ENCODE measurements at places on chromosomes 3 and 15. TPM values are rescaled to one million over a fixed set of nuclear protein-coding genes. Genes with fewer than 3 reads are reported as not detected.

GRCh38 chr15:83305704-83306291, 21.3 kb upstream of the BNC1 start:
- DNase-seq: no peak

Gene MRPL46
- total RNA-seq: 34.7 TPM

GRCh38 chr15:63997715-63998442, 48.4 kb downstream of the DAPK2 start:
- no peak for DNase-seq

Gene TPM1
- 925 TPM for total RNA-seq

Gene POLQ
- 9.2 TPM for total RNA-seq

Gene SLC28A2
- total RNA-seq: not detected

DNA sequence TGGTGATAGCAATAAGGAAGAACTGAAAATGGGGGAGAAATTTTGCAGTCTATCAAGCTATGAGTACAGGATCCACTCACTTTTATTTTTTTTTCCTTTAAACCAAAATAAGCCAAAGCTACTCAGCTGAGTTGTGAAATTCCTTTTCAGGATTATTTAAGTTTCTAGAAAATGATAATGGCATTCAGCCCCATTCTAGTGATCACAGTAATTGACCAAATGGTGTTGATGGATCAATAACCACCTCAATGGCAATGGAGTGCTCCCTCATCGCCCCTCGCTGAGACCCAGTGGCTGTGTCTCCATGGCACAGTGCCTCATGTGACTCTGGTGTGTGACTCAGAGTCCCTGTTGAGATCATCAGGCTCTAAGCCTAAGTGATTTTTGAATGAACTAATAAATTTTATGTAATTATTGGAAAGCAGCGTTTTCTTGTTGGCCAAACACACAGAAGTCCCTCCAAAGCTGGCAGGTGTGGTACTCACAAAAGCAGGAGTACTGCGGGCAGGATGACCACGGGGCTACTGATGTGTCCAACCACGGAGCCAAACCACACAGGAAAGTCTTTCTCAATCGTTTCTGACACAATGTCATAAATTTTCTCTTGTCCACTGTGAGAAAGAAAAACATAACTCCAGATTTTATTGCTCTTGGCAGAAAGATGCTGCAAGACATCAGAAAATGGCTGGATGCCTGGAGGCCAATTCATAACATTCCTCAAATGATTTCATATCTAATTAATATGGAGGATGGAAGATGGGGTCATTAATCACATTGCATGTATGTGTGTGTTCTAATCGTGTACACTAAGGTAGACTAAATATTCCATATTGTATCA, 14.4 kb upstream of the STARD5 start:
- no peak for DNase-seq

Gene MORC1
- not detected for total RNA-seq

DNA sequence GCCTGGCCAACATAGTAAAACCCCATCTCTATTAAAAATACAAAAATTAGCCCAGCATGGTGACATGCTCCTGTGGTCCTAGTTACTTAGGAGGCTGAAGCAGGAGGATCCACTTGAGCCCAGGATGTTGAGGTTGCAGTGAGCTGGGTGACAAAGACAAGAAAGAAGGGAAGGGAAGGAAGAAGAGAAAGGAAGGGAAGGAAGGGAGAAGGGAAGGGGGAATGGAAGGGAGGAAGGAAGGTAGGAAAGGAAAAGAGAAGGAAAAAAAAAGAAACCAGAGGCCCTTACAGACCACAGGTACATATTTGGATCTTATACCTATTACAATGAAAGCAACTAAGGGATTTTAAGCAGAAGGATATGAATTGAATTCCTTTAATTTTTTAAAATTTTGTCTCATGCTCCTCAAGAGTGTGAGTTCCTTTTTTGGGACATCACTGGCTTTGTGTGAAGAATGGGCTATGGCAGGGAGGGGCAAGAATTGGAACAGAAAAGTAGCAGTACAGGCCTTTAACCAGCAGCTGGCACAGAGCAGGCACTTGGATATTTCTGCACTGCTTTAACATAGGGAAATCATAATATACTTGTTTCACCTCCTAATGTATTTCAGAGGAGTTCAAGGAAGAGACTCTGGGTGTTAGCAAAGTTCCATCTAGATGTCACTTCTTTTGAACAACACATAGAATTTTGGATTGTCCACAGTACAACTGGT, 7.9 kb downstream of the RAB27A start:
- DNase-seq: no peak

GRCh38 chr15:81950841-81951414, 94.9 kb downstream of the MEX3B start:
- no peak for DNase-seq

Gene PHLDB2
- total RNA-seq: 37.5 TPM

- DNase-seq: no peak
Observed at GRCh38 chr15:33644304-33644703, 324.0 kb upstream of the CHRM5 start.

GRCh38 chr3:112074616-112075497, 11.3 kb upstream of the C3orf52 start:
- peak; percentile 94 for DNase-seq

Gene HESX1
- 0.14 TPM for total RNA-seq

Gene CHRNA7
- total RNA-seq: 1.5 TPM

Gene CAMP
- total RNA-seq: not detected

Gene SEMA6D
- total RNA-seq: 2.6 TPM

Gene NPAP1
- 0.07 TPM for total RNA-seq

DNA sequence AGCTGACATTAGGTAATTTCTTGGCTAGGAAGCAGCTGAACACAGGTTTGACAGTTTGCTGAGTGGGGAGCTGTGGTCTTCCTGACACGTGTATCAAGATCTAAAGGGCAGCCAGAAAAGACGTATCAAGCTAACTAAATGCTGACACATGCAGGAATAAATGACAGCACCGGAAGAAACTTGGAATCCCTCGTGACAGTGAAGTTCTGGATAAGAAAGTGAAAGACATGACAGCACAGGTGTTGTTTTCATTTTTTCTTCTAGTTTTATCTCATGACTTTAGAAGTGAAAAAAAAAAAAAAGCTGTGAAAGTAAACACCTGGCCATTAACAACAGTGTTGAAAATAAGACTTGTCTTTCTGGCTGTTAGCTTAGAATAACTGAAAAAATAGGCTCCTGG, 48.7 kb downstream of the FGF7 start:
- no peak for DNase-seq

All from epithelial cell of proximal tubule (primary cell).